ENCODE measurements at places on chromosomes 11 and 22. TPM values are rescaled to one million over a fixed set of nuclear protein-coding genes. Genes with fewer than 3 reads are reported as not detected.

GRCh38 chr11:1920909-1921573, 1.5 kb downstream of the TNNT3 start:
- ATAC-seq: no peak

RTN4RL2 gene
- 7.6 TPM for total RNA-seq

ANO5 gene
- 0.27 TPM for total RNA-seq

ZBTB3 gene
- 7.5 TPM for total RNA-seq

TNNT3 gene
- not detected for total RNA-seq

- ATAC-seq: no peak
Observed at GRCh38 chr11:69659591-69659990, 15.6 kb downstream of the LTO1 start.

DNA sequence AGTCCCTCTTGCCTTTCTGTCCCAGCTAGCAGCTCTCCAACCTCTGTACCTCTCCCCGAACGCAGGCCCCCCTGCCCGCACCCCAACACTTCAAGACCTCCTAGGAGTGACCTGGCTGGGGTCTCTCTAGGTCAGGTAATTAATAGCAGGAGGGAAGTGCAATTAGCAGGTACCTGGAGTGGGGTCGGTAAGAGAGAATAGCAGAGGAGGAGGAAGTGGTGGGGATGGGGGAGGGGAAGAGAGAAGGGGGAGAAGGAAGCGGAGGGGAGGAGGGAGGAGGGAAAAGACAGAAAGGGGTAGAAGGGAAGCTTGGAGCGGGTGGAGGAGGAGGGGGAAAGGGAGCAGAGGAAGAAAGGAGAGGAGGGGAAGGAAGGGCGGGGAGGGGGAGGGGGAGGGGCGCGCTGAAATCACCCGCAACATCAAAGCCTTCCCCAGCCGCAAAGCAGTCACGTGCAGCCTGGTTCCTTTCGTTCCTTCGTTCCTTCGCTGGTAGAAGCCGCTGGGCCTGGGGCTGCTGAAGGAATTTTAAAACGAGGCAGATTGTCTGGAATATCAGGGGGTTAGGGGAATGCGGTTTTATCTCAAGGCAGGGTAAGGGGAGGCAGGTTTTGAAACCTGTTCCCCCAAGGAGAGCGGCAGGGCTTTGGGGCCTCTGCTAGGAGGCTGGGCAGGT, 29.3 kb upstream of the TCF20 start:
- ATAC-seq: no peak

ADM2 gene
- 1.0 TPM for total RNA-seq

GRCh38 chr11:119885861-119886567, 157.0 kb upstream of the NECTIN1 start:
- ATAC-seq: no peak

DEUP1 gene
- total RNA-seq: 0.89 TPM

- no peak for ATAC-seq
Observed at GRCh38 chr11:71470946-71471345, 17.9 kb downstream of the NADSYN1 start.

- no peak for ATAC-seq
Observed at GRCh38 chr22:23832226-23833016, 6.4 kb downstream of the DERL3 start.

DNA sequence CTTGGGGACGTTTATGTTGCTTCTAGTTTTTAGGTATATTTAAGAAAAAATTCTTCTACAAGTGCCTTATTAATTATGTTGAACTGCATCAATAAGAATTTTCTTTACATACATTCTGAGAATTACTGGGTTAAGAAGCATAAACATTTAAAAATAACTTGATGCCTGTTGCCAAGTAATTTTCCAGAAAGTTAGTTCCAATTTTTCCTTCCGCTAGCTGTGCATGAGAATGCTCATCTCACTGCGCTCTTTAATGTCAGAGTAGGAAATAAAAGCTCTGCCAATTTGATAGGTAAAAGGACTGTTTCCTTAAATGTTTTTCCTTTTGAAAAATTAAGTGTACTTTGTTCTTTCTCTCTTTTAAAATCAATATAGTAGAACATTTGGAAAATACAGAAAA, 113.1 kb upstream of the ZBED5 start:
- no peak for ATAC-seq

SLC5A12 gene
- total RNA-seq: 1.0 TPM

DNA sequence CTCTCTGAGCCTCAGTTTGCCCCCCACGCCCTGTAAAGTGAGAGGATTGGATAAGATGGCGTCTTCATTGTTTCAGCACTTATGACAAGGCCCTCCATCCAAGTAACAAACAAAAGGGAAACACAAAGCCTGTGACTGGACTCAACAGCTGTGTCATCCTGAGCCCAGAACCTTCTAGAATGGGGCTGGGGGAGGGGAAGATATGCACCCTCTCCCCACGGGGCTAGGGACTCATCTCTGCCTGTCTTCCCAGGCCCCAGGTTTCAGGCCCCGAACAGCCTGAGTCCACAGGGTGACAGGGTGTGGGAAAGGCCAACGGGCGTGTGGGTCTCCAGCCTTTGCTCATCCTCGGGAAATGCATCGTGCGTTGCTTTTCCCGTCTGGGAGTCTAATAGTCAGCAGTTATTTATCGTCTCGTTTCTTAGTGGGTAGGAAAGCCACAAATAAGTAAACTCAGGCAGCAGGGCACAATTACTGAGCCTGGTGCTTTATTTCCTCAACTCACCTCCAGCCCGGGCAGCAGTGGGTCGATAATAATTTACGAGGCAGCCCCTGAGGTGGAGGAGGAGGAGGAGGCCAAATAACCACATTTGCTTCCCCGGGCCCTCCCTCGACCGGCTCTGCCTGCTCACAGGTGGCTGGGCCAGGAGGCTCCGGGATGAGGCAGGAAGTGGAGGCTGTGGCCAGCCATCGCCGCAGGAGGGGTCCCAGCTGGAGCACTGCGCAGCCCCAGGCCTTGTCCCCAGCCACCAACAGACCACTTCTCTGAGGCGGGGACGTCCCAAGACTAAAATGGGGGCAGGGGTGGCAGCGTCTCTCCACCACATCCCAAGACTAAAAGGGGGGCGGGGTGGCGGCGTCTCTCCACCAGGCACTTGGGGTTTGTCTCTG, 54.4 kb downstream of the FLRT1 start:
- no peak for ATAC-seq

KCNQ1OT1 gene
- total RNA-seq: 5.5 TPM

DNA sequence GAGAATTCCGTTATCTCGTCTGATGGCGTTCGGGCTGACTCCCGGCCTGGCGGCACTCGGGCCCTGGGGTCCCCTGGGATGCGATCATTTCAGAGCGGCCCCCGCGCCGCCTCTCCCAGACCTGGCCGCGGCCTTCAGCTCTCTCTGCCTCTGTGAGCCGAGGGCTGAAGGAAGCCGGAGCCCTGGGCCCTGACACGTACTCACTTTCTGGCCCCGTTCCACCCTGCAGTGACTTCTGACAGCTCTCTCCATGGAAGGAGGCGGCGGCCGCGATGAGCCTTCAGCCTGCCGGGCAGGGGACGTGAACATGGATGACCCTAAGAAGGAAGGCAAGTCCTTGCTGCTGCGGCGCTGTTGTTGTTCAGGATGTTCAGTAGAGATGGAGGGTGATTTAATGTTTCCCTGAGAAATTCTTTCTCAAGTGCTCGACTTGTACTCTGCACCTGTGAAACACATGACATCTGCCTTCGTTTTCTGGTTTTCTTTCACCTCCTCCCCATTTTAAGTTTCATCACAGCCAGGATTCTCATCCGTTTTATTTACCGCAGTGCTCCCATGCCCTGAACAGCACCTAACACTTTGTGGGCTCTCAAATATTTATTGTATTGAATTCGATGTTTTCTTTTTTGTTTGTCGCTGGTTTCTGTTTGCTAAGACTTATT, 612 bp downstream of the GTSE1 start:
- ATAC-seq: peak; percentile 1

DNA sequence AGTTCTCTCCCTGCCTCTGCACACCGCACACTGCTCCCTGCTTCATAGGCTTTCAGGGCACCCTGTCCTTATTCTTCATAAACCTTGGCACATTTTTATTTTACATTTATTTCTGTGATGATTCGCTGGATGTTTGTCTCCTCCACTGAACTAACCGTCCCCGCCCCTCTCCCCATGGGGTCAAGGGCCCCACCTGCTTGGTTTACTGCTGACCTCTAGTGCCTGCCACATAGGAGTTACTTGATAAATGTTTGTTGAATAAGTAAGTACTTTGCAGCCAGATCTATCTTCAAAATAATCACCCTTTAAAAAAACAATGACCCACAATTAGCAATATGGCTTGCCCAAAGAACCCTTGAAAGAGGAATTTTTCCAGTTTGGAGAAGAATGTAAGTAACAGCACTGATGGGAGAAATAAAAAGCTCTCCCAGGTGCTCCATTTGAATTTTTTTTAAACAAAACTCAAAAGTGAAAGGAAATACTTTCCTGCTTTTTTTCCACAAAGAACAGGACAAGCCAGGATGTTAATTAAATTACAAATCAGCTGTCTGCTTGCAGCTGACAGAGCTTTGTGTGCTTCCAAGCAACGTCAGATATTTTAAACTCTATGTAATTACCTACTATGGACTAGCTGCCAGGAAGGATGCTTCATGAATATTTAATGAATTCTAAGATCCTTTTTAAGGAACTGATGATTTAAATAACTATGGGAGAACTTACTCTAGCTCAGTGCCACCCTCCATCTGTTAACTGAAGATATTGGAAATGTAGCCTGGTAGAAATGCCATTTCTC, 1083.6 kb downstream of the DLG2 start:
- ATAC-seq: peak; percentile 62

- ATAC-seq: no peak
Observed at GRCh38 chr11:46879056-46879585, 33.0 kb upstream of the CKAP5 start.

DNA sequence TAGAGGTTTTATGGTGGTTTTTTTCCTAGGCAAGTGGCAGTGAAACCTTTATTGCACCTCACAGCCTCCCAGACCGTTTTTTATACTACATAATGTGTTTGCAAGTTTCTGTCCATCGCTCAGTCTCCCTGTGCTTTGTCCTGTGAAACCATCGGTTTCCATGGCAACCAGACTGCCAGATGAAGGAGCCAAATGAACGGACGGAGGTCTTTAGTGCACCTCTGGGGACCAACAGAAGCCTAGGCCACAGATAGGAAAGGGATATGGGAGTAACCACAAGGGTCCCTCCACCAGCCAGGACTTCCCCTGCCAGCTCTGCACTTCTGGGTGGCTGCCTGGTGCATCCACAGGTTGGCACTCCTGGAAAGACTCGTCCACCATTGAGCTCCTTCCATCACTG, 165.0 kb downstream of the CHST1 start:
- ATAC-seq: peak; percentile 66

DNA sequence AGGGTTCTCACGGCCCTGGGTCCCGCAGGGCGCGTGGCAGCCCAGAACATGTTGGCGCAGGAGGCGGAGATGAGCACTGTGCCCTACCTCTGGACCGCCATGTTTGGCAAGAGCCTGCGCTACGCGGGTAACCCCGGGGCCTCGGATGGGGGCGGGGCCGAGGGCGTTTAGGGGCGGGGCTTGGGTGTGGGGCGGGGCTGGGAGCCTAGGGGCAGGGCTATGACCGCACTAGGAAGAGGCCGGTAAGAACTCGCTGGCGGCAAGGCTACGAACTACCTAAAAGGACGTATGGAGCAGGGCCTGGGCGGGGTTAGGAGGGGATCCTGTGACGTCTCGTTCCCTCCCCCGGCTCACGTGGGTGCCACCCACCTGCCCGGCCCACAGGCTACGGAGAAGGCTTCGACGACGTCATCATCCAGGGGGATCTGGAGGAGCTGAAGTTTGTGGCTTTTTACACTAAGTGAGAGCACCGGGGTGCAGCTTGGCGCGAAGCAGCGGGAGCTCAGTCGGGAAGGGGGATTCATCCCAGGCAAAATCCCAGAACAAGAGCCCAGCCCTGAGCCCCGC, 2.8 kb upstream of the LZTR1 start:
- ATAC-seq: peak; percentile 59

VPS37C gene
- 13.3 TPM for total RNA-seq

DNA sequence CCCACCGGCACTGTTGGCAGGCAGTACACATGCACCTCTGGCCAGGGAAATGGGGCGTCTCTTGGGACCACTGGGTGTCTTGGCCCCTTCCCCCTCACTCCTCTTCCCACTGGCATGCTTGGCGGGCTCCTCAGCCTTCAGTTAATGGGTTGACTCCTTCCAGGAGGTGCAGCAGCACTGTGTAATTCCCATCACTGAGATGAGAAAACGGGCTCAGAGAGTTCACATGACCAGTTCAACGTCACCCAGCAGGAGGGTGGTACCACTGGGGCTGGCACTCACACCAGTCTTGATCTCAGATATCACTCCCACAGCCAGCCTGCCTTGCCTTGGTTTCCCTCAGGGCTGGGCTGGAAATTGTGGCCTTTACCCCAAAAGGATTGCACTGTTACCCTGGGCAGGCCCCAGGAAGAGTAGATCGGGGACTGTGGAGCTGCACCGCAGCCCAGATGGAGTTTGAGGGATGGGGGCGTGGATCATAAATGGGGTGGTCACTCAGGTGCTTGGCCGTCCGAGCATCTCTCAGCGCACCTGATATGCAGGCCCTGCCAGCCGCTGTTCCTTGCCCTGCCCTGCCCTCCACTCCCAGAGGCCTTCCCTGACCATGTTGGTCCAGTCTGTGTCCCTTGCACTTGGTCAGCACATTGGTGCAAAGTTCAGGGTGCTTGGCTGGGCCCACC, 16.9 kb downstream of the CAPN5 start:
- no peak for ATAC-seq

GRCh38 chr11:104700609-104701008, 197.7 kb downstream of the CASP12 start:
- ATAC-seq: no peak

DNA sequence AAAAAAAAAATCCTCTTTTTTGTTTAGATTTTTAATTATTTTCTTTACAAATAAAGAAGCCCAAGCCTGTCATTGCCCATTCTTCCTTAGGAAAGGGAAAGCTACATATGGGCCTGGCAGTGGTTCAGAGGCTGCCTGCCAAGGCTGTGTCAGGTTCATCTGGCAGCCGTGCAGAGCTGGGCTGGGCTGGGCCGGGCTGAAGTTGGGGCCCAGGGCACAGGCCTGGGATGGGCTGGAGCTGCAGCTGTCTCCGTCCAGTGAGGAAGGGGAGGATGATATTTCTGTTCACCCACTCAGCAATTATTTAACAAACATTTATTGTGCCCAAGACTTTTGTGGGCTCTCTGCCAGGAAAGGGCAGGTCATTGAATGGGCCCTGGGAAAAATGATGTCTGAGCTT, 4.6 kb downstream of the PRR5L start:
- no peak for ATAC-seq

CRYBA4 gene
- not detected for total RNA-seq
